ENCODE measurements at places on chromosomes 11 and 22. TPM values are rescaled to one million over a fixed set of nuclear protein-coding genes. Genes with fewer than 3 reads are reported as not detected.

The TTC28 gene
- 4.2 TPM for total RNA-seq

The FOLR2 gene
- total RNA-seq, result not detected

The IL17REL gene
- 0.36 TPM for total RNA-seq

The LUZP2 gene
- not detected for total RNA-seq

The NLRP6 gene
- total RNA-seq, result 1.5 TPM

The CHST1 gene
- total RNA-seq, result not detected

The APOL3 gene
- 55.7 TPM for total RNA-seq

GRCh38 chr11:70415642-70416395, 17.5 kb downstream of the CTTN start:
- peaks cover 14% of the 10 kb centered on the region for H3K4me1 ChIP-seq
- peak overlapping the region; percentile 18 for H3K4me3 ChIP-seq
- peaks cover 11% of the 10 kb centered on the region for H3K36me3 ChIP-seq
- DNase-seq, result no peak

GRCh38 chr22:21991304-21991596, 8.7 kb upstream of the TOP3B start:
- no peak overlapping the region for H3K4me3 ChIP-seq
- no peaks in the 10 kb centered on the region for H3K36me3 ChIP-seq
- no peak overlapping the region for H3K27ac ChIP-seq
- peaks cover 10% of the 10 kb centered on the region for H3K27me3 ChIP-seq
- H3K4me1 ChIP-seq, result no peaks in the 10 kb centered on the region

GRCh38 chr22:41240377-41241132, at the start of gene CHADL:
CHADL (minus strand) TSS chr22:41240931; CDS start chr22:41240881, 50 bp downstream.
- H3K36me3 ChIP-seq, result no peaks in the 10 kb centered on the region
- H3K27me3 ChIP-seq, result no peaks in the 10 kb centered on the region
- H3K4me1 ChIP-seq, result peaks cover 18% of the 10 kb centered on the region
- no peak for DNase-seq
- H3K27ac ChIP-seq, result peak within 1 kb of the TSS; percentile 38

DNA sequence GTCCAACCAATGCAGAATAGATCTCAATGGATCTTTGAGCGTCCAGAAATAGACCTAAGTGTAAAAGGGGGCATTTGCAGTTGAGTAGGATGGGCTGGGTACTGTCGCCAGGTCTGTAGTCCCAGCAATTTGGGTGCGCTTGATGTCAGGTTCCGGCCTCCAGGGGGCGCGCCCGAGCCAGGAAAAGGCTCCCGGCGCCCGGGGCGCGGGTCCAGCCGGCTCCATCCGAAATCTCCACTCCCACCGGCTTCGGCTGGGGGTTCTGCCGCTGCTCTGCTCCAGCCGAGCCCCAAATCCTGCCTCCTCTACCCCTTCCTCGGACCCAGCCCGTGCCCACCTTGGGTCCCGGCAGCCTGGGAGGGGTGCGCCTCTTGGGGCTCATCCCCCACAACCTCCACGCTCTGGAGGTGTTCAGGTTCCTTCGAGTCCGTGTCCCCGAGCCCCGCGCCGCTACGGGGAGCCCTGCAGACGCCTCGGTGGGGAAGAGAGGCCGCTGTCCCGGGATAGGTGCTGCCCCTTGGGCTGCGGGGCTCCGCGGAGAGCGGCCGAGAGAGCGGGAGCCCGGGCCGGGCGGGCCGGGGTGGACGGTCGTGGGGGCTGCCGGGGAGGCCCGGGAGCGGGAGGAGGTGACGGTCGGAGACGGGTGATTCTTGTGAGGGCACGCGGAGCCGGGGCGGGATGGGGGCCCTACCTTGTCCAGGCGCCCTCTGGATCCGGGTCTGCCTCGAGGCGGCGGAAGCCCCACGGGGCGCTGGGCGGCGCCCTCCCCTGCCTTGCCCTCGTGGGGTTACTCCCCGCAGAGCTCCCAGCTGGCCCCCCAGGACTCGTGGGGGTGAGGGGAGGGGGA, 13.0 kb upstream of the CYB5R3 start:
- DNase-seq, result peak; percentile 87
- no peaks in the 10 kb centered on the region for H3K36me3 ChIP-seq
- H3K27me3 ChIP-seq, result peaks cover 8% of the 10 kb centered on the region
- H3K4me1 ChIP-seq, result no peaks in the 10 kb centered on the region

- no peak overlapping the region for H3K27ac ChIP-seq
- H3K36me3 ChIP-seq, result no peaks in the 10 kb centered on the region
- no peak overlapping the region for H3K4me3 ChIP-seq
- no peaks in the 10 kb centered on the region for H3K4me1 ChIP-seq
- peaks cover 19% of the 10 kb centered on the region for H3K27me3 ChIP-seq
- no peak for DNase-seq
Measured at GRCh38 chr11:82703796-82704195, 29.9 kb downstream of the FAM181B start.

GRCh38 chr11:122494221-122494620, 161.3 kb upstream of the UBASH3B start:
- H3K4me3 ChIP-seq, result no peak overlapping the region
- H3K4me1 ChIP-seq, result no peaks in the 10 kb centered on the region
- DNase-seq, result no peak
- H3K27ac ChIP-seq, result no peak overlapping the region

DNA sequence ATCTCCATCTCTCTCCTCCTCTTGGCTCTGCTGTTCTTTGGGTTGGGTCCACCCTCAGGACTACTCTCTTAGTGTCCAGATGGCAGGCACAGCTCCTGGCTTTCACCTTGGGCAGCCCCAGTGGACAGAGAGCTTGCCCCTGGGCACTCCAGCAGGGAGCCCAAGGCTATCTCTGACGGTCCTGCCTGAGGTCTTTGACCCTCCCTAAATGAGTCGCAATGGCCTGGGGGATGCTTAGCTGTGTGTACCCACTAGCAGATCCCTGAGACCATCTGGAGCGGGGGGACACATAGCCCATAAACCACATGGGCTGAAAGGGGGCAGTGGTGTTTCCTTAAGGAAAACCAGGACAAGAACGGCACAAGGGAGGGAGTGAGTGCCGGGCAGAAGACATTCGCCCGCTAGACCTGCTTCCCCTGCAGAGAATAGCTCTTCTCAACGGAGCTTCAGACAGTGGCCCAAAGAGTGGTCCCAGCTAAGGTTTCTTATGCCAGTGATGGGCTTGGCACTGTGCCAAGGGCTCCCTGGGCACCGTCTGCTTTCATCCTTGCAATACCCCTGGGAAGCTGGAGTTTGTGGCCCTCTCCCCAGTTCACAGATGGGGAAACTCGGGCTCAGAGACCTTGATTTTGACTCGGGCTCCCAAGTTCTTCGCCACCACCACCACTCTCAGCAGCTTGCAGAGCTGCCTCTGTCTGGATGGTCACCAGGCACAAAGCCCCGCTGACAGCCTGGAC, 53.9 kb upstream of the ANO1 start:
- no peaks in the 10 kb centered on the region for H3K36me3 ChIP-seq
- no peak overlapping the region for H3K27ac ChIP-seq
- H3K27me3 ChIP-seq, result peaks cover 4% of the 10 kb centered on the region
- no peaks in the 10 kb centered on the region for H3K4me1 ChIP-seq
- DNase-seq, result no peak

DNA sequence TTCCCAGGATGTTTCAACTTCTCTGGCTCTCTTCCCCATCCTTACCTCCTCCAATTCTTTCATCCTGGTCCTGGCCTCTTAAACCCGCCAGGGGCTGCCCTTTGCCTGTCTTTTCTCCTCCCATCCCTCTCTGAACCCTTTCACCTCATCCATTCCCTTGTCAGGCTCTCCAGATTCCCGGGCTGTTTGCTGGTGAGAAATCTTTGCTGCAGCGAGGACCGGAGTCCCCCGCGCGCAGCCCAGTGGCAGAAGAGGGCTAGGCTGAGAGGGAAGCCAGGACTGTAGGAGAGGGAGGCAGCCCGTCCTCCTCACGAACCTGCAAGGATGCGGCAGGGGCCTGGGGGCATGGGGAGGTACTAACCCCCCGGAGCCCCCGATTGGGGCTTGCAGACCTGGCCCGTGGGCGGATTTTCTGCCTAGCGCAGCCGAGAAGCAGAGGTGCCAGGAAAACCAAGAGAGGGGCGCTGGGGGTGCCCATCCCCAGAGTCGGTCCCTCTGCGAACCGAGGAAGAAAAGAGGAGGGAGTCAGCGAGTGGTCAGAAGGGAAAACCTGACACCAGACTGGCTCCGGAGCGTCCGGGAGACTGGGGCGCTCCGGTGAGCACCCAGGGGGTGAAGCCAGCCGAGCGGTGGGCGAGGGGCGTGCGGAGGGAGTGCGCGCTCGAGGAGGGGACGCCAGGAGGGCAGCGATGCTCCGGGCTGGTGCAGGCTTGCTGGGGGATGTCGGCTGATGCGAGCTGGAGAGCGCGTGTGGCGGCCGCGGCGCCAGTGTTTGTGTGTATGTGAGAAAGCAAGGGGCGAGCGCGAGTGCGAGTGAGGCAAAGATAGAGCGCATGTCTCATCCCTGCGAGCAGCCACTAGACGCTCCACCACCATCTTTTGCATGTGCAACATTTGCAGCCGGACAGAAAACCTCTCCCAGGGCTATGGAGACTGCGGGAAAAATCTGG, at the start of gene GRIA4:
Gene GRIA4, plus strand, starts transcription at position 242 of the 950 bp plus-strand sequence. CDS start 925 bp downstream, outside the sequence.
- no peaks in the 10 kb centered on the region for H3K36me3 ChIP-seq
- H3K4me1 ChIP-seq, result peaks cover 17% of the 10 kb centered on the region
- H3K27ac ChIP-seq, result no peak within 1 kb of the TSS
- peaks cover 64% of the 10 kb centered on the region for H3K27me3 ChIP-seq
- H3K4me3 ChIP-seq, result peak within 1 kb of the TSS; percentile 84
- DNase-seq, result peak; percentile 27

DNA sequence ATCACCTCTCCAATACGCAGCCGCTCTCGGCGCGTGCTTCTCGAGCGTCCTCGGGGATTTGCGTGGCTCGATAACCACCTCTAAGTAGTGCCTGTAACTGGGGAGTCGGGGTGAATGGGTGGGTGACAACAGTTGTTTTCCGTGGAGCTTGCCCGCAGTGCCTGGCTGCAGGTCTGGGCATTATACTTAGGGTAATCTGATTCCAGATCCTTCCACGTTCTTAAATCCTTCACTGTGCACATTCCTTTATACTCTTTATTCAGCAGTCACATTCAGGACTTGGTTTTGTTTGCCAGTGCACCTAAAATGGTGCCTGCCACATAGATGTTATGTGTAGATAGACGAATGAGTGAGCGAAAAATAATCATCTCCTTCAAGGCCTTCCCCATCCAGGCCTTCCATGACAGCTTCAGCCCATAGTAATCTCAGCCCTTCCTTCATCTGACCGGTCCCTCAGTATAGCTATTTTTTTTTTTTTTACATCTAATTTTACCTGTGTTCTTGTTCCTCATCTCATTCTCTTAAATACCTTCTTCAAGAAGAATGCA, 602 bp downstream of the NAT10 start:
- no peaks in the 10 kb centered on the region for H3K27me3 ChIP-seq
- peak overlapping the region; percentile 96 for H3K27ac ChIP-seq
- H3K36me3 ChIP-seq, result peaks cover 26% of the 10 kb centered on the region
- peaks cover 55% of the 10 kb centered on the region for H3K4me1 ChIP-seq
- peak overlapping the region; percentile 97 for H3K4me3 ChIP-seq

DNA sequence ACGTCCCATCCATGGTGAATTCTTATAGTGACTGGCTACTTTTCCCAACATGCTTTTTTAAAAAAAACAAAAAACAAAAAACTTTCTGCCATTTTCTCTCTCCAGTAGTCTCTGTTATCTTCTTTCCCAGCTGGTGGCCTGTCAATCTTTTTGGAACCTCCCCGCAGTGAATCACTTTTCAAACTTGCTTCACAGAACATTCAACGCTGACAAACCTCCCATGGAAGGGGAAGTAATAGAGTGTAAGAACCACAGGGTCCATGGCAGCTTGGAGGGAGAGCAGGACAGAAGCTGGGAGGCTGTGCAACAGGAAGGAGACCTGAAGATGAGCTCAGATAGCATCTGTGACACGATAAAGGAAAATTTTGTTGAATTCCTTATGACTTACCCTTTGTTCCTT, 9.8 kb upstream of the CECR2 start:
- H3K27ac ChIP-seq, result no peak overlapping the region
- no peaks in the 10 kb centered on the region for H3K36me3 ChIP-seq
- H3K4me3 ChIP-seq, result no peak overlapping the region
- no peak for DNase-seq
- no peaks in the 10 kb centered on the region for H3K4me1 ChIP-seq
- no peaks in the 10 kb centered on the region for H3K27me3 ChIP-seq

DNA sequence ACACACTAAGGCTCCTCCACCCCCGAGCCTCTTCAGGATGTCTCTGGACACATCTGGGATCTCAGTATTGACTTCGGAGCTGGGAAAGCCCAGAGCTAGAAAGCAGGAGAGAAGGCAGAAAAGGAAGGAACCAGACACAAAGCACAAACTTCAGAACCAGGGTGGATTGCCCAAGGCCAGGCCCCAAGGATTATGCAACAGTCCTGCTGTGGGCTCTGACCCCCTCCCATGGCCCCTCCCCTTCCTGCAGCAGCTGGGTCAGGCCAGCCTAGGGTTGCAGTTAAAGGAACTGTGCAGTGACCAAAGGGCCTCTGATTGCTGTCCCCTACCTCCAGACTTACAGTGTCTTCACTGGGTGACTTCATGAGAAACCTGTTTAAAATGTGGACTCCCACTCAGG, 5.3 kb downstream of the KCNE3 start:
- no peak for DNase-seq
- no peaks in the 10 kb centered on the region for H3K4me1 ChIP-seq
- peaks cover 17% of the 10 kb centered on the region for H3K27me3 ChIP-seq
- no peaks in the 10 kb centered on the region for H3K36me3 ChIP-seq

GRCh38 chr11:35419830-35420333, 524 bp upstream of the SLC1A2 start:
- peaks cover 79% of the 10 kb centered on the region for H3K27me3 ChIP-seq
- no peaks in the 10 kb centered on the region for H3K36me3 ChIP-seq
- H3K4me3 ChIP-seq, result peak overlapping the region; percentile 74

GRCh38 chr22:32737811-32738497, 63.6 kb upstream of the TIMP3 start:
- DNase-seq, result no peak
- H3K27ac ChIP-seq, result no peak overlapping the region
- H3K4me1 ChIP-seq, result no peaks in the 10 kb centered on the region
- H3K27me3 ChIP-seq, result no peaks in the 10 kb centered on the region
- no peaks in the 10 kb centered on the region for H3K36me3 ChIP-seq

DNA sequence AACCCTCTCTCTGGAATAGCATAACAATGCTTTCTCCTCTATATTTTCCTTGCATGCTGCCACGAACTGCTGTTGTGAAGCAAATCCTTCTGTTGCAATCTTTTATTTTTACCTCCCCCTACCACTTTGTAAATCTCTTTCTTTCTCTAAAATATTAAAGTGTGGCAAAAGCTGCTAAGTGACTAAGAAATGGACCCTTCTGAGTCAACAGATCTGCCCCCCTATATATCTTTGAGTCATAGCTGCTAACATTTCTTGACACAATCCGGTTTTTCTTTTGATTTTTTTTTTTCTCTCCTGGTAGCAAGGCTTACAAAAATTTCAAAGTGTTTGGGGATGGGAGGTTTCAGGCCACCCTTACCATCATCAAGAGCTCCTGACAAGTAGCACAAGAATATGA, 39.0 kb upstream of the KIRREL3 start:
- no peak for DNase-seq
- H3K4me3 ChIP-seq, result no peak overlapping the region
- no peak overlapping the region for H3K27ac ChIP-seq
- no peaks in the 10 kb centered on the region for H3K4me1 ChIP-seq

DNA sequence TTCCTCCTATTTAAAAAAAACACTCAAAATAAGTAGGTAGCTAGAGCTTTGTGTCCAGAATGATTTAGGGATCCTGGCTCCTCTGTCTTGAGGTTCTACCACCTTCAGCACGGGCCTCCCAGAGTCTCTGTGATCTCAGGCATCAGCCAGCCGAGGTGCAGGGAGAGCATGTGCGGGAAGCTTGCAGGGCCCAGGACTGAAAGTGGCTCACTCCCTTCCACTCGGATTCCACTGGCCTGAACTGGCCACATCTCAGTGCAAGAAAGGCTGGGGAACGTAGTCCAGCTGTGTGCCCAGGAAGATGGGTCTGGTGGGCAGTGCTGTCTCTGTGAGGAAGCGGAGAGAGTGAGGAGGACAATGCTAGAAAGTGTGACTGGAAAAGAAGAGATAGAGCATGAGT, 68.3 kb upstream of the MYOD1 start:
- H3K4me1 ChIP-seq, result no peaks in the 10 kb centered on the region
- no peaks in the 10 kb centered on the region for H3K36me3 ChIP-seq
- peaks cover 37% of the 10 kb centered on the region for H3K27me3 ChIP-seq
- no peak overlapping the region for H3K4me3 ChIP-seq
- DNase-seq, result no peak
- H3K27ac ChIP-seq, result no peak overlapping the region
